NCI-H1694 (cell line): ENCODE measurements at places on chromosomes 2 and 18.

GRCh38 chr2:48110492-48110891, 204.2 kb upstream of the FBXO11 start:
- DNase-seq = no peak

DNA sequence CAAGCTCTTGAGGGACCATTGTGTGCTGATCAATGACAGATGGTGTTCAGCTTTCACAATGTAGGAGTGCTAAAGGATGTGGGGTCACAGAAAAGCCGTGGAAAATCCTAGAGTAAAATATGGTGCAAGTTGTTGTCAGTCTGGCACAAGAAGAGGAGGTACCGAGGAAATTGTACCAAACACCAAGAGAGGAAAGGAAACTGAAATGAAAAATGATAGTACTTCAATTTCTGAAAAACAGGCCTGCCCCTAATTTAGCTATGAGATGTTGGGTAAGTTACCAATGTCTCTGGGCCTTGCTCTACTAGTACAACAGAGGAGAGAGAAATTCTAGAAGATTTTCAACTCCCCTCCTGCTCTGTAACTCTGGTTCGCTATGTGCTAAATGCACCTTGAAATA, 78.8 kb upstream of the PELI1 start:
- no peak for DNase-seq

DNA sequence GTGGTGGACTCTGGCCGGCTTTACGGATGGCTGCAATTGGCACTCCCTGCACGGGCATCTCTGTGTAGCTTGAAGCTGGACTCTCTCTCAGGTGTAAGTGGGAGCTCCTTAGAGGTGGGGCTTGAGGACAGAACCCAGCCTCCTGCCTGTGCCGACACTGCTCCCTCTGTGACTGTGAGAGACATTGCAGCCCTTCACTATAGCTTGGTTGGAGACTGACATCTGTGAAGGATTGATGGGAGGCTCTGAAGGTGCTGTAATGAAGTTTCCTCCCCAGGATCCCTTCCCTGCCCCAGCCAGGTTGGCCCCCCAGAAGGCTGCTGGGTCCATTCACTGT, 166.7 kb downstream of the SH3RF3 start:
- DNase-seq = no peak

GRCh38 chr2:221961561-221961960, 337.2 kb downstream of the PAX3 start:
- DNase-seq = no peak

DNA sequence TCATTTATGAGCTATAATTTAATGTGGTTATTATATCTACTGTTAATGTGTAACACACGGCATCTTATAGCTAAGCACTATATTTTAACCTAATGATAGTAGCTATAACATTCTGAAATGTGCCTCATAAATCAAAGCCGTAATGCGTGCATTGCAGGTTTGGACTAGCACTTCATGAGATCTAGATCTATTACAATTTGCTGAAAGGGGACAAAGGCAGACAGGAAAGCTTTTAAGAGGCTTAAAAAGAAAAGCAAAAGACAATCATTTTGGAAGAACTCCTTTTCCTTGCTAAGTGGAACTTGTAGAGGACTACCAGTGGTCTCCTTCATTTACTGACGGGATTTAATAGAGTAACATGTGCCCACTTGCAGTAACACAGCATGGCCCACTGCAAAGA, 213.1 kb downstream of the NBAS start:
- no peak for DNase-seq

- no peak for DNase-seq
Observed at GRCh38 chr2:164110515-164110914, 374.7 kb upstream of the FIGN start.

DNA sequence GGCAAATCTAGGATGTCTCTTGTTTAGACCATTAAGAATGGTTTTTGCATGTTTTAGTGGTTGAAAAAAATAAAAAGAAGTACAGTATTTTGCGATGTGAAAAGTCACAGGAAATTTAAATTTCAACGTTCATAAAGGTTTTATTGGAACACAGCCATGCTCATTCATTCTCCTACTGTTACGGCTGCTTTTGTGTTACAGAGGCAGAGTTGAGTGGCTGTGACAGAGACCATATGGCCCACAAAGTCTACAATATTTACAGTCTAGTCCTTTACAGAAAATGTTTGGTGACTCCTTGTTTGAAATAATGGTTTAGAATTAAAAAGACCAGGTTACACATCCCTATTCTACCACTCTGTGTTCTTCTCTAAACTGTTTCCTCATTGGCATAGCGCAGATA, 48.1 kb downstream of the MYOM1 start:
- peak; percentile 28 for DNase-seq

- no peak for DNase-seq
Observed at GRCh38 chr2:128646691-128647090, 328.0 kb upstream of the HS6ST1 start.

DNA sequence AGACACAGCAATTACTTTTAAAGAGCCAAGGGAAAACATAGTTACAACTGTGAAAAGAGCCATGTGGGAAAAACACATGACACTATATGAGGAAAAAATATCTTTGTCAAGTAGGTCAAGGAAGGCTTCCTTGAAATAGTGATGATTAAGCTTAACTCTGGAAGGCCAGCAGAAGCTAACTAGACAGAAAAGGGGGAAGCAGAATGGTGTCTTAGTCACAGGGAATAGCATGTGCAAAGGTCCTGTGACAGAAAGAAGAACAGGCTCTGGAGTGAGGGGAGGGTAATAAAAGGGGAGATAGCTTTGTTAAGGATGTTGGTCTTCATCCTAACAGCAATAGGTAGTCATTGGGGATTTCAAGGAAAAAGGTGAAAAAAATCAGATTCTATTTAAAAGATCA, 64.0 kb downstream of the ARHGAP25 start:
- no peak for DNase-seq

- no peak for DNase-seq
Observed at GRCh38 chr18:57940166-57940660, 103.8 kb upstream of the NEDD4L start.

- DNase-seq = no peak
Observed at GRCh38 chr2:98518101-98518500, 73.4 kb downstream of the INPP4A start.

DNA sequence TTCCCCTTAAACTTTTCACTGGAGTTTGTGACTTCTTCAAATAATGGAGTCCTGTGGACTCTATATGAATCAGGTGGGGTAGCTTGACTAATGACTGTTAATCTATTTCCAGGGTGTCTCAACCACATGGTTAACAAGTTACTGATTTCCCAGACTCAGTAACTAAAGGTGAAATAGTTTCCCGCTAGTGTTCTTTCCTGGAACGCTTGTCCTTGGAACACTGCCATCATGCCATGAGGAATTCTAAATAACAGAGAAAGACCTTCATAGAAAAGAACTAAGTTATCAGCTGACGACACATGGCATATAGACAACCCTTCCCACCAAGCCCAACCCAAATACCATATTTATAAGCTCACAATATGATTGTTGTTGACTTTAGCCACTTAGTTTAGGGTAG, 1027.9 kb upstream of the FAM98A start:
- DNase-seq = no peak

GRCh38 chr18:34055227-34055626, 169.5 kb downstream of the NOL4 start:
- DNase-seq = no peak

DNA sequence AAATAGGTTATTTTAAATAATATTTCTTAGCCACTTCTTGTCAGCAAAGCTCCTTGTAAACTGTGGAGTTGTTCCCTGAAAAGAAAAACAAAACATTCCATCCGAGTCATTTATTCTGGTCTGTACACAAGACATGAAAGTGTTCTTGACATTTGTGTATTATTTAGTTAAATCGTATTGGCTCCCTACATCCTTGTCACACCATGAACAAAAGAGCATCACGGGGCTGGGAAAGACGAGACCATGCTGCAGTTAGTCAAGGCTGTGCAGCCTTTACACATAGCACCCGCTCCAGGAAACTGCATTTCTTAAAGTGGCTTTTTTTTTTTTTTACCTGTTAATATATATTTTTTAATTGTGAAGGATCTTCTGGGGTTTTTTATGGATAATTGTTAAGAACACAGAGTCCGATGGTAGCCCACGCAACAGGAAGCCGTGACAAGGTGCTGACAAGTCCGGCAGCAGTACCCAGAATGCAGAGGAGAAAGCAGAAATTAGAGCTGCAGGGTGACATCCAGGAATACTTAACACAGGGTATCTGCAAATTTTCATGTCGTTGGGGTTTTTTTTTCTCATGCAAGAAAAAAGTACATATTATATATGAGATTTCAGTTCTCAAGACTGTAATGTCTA, 588.4 kb downstream of the ARHGAP15 start:
- DNase-seq = no peak

DNA sequence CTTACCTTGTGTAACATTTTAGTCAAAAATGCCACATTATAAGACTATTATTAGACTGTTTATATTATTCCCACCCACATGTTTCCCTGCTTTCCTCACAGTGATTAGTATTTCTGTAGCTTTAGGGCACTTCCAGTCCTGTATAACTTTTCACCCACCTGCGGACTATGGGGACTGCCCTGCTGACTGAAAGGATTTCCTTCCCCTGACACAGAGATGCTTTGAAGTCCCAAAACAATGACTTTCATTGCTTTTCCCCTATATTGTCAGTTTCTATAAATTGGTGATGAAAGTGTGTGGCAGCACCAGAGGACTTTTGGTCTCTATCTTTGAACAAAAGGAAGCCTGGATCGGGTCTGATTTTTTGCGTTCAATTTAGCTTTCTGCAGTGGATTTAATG, 59.0 kb upstream of the OTX1 start:
- no peak for DNase-seq

- DNase-seq = no peak
Observed at GRCh38 chr2:196403471-196403870, 232.1 kb upstream of the STK17B start.

- no peak for DNase-seq
Observed at GRCh38 chr2:31980674-31981356, 30.0 kb downstream of the MEMO1 start.

- DNase-seq = no peak
Observed at GRCh38 chr2:145126146-145126545, 606.2 kb upstream of the ZEB2 start.

DNA sequence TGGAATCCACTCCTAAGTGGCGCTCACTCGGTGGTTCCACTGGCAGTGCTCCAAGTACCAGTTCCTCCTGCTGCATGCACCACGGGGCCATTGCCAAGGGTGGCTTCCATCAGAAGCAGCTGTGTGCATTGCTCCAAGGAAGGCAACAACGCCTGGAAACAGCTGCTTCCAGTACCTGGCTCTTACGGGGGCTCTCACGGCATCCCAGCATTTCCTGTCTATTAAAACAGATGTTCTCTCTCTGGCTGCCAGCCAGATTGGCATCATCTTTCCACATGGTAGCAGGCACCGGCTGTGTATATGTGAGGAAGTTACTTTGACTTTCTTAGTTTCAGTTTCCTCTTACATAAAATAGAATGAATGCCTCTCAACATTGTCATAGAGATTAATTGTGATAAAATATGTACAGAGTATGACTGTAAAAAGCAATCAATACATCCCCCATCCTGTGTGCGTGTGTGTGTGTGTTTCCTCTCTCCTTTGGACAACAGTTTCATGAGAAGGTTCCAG, 84.9 kb downstream of the CMPK2 start:
- peak; percentile 91 for DNase-seq

DNA sequence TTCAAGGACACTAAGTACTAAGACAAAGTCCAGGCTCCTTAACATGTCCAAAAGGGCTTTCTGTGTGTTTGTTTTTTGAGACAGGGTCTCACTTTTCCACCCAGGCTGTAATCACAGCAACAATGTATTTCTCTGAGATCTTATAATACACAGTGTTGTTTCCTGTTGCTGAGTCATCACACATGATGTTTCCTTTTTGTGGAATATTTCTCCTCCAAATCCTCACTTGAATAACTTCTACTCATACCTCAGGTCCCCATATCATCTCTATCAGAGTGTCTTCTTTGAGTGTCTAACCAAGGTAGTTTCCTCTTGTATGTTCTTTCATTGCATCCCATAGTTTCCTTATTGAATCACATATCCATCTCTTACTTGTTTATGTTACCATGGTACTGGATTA, 632.0 kb upstream of the PIK3C3 start:
- no peak for DNase-seq

- no peak for DNase-seq
Observed at GRCh38 chr2:186044761-186045160, 306.2 kb downstream of the FSIP2 start.

GRCh38 chr2:101295895-101296294, 12.6 kb downstream of the RNF149 start:
- DNase-seq = no peak

- no peak for DNase-seq
Observed at GRCh38 chr2:208222351-208222750, 32.5 kb downstream of the IDH1 start.

GRCh38 chr2:48991415-48992131, 162.7 kb downstream of the FSHR start:
- no peak for DNase-seq

GRCh38 chr2:224820283-224820991, 104.3 kb upstream of the CCDC195 start:
- no peak for DNase-seq

- no peak for DNase-seq
Observed at GRCh38 chr2:96498021-96498431, 7.1 kb downstream of the NEURL3 start.

DNA sequence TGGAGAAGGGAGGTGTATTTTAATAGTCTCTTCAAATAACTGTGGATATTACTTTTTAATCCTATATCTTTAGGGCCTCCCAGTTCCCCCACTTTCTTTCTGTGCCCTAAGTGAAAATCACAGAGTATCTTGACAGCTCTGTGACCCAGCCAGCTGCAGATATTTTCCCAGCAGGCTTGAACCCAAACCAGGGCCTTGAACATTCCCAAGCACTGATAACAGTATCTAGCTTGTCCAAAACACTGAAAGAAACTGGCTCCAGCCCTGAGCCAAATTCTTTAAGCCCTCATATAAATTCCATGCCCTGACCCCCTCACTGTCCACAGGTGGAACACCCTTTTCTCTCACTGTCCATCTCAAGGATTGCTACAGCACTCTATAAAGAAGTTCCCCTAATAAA, 388.1 kb upstream of the CHAC2 start:
- DNase-seq = no peak

- DNase-seq = no peak
Observed at GRCh38 chr18:14963246-14963645, 215.3 kb downstream of the ANKRD30B start.

DNA sequence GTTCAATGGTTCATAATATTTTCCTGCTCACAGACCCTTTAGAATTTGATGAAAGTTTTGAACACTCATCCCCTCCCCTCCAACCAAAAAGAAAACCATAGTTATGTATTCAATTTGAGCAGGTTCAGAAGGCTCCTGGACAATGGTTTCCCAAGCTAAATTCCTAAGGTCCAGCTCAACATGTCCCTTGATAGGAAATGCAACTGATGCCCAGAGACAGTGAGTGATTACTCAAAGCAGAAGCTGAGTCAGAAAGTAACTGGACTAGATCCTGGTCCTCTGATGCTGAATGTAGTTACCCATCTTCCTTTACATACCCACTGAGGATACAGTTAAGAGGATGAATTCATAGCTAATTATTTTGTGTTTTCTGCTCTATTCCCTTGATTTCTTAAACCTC, 218.9 kb upstream of the NCKAP5 start:
- DNase-seq = no peak

- DNase-seq = no peak
Observed at GRCh38 chr18:31595121-31595771, 3.6 kb downstream of the TTR start.

- DNase-seq = no peak
Observed at GRCh38 chr2:159124931-159125467, 156.6 kb downstream of the TANC1 start.

GRCh38 chr2:239927424-239927981, 97.6 kb downstream of the NDUFA10 start:
- no peak for DNase-seq

- DNase-seq = no peak
Observed at GRCh38 chr2:173997269-173997668, 32.1 kb upstream of the SP3 start.

GRCh38 chr18:8841781-8842485, 136.6 kb downstream of the MTCL1 start:
- DNase-seq = no peak
